CD8-positive, alpha-beta memory T cell (primary cell): ENCODE measurements at places on chromosomes 6 and 20. TPM values are rescaled to one million over a fixed set of nuclear protein-coding genes. Genes with fewer than 3 reads are reported as not detected.

FAM229B gene
- 7.2 TPM for total RNA-seq

DNA sequence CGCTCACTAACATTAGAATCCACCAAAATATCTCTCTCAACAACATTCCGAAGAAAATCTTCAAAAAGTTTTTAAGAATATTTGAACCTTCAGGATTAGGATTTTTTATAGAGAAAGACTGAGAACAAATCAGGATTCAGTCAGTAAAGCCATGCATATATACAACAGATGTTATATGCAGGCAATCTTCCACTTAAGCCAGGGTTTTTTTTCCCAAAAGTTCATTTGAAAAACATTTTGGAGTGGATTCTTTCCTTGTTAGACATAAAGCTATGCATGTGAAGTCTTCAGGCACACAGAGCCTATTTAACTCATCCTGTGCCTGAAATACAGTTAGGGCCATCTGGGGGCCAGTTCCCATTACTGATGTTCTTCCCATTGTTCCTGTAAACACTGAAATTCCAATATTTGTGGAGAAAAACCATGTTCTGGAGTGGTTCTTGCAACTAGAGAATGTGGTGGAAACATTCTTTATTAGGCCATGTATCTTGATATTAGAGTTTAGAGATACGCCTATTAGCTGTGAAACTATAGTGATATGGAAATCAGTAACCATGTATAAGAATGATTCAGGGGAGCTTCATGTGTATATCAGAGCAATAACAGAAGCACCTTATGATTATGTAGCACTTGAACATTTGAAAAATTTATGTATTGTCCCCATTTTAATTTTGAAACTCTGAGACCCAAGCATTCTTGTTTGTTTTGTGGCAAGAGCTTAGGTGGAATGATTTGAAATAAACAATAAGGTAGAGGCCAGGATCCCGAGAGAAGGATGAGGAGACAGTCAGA, 61.7 kb downstream of the PLEKHG1 start:
- DNase-seq, result no peak
- H3K4me1 ChIP-seq, result no peaks in the 10 kb centered on the region
- H3K4me3 ChIP-seq, result no peak overlapping the region
- no peak overlapping the region for H3K27ac ChIP-seq
- no peaks in the 10 kb centered on the region for H3K36me3 ChIP-seq

DNA sequence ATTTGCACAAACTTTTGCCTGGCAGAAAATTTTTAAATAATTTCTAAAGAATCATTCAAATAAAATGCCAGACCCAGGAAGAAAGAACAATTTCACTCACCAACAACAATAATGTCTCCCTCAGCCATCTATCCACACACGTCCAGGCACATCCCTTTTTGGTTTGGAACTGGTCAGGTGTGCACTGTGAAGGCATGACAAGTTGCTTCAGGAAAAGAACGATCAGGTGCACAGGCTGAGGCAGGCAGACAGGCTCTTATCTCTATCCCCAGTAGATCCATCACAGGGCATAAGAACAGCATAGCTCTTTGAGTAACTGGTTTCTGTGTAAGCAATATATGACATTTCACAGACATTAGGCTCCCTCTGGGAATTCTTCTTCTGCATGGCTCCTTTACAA, 18.1 kb upstream of the NXT1 start:
- no peaks in the 10 kb centered on the region for H3K4me1 ChIP-seq
- no peak for DNase-seq
- H3K27me3 ChIP-seq, result no peaks in the 10 kb centered on the region
- no peak overlapping the region for H3K27ac ChIP-seq

- no peaks in the 10 kb centered on the region for H3K36me3 ChIP-seq
- no peaks in the 10 kb centered on the region for H3K27me3 ChIP-seq
- H3K27ac ChIP-seq, result no peak overlapping the region
- H3K4me3 ChIP-seq, result no peak overlapping the region
- DNase-seq, result no peak
- H3K4me1 ChIP-seq, result no peaks in the 10 kb centered on the region
Observed at GRCh38 chr6:164750128-164750527, 559.3 kb downstream of the C6orf118 start.

- no peaks in the 10 kb centered on the region for H3K36me3 ChIP-seq
- H3K27ac ChIP-seq, result no peak overlapping the region
- H3K4me1 ChIP-seq, result no peaks in the 10 kb centered on the region
- peaks cover 5% of the 10 kb centered on the region for H3K27me3 ChIP-seq
Observed at GRCh38 chr20:51122931-51123658, 100.2 kb upstream of the KCNG1 start.
